ENCODE measurements at places on chromosomes 6 and 20.

DNA sequence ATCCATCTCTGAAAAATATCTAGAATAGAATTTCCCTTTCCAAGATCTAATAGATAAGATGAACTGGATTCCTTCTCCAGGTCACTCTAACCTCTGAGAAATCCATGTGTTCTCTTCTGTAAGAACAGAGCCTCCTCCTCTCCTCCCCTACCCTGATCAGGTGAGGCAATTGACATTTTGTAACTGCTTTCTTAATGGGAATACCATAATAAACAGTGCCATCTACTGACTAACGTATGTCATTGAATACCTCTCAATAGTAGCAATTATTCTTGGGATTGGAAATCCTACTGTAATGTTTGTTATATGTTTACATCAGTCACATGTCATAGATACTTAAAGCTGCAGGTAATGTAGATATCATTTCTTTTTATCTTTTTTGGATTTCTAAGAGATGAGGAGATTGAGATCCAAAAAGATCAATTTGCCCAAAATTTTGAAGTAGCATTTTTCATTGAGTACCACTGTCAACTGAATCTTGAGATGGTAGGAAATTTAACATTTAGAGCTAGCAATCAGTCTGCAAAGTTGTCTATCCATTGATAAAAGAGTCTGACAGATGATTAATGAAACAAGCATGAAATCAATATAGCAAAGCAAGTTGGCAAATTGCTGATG lies 365.8 kb upstream of the HSF2 start:
- no peak for DNase-seq

GRCh38 chr6:7899101-7899888 lies 11.3 kb downstream of the TXNDC5 start:
- DNase-seq: no peak

DNA sequence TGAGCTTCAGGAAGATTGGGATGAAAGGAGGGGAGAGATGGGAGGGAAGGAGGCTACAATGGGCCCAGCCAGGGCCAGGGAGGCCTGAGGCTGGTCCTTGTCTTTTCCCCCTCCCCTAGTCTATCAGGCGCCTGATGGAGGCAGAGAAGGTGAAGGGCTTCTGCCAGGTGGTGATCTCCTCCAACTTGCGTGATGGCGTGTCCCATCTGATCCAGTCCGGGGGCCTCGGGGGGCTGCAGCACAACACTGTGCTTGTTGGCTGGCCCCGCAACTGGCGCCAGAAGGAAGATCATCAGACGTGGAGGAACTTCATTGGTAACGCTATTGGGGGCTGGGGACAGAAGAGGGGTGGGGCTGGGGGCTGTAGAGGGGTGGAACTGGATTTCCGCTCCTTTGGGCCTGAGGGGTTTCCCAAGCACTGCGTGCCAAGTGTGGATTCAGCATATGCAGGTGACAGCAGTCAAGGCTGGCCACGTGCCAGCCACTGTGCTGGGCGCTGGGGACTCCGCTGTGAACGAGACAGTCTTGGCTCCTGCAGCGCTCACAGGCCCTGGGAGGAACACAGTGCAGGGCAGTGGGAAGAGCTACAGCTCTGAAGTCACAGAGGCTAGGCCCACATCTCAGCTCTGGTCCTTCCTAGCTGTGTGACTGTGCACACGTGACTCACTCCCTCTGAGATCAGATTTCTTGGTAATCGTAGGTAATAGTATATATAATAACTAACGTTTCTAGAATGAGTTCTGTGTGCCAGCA lies 22.7 kb downstream of the SLC12A5 start:
- DNase-seq: no peak

GRCh38 chr6:3822747-3823445 lies 26.3 kb upstream of the FAM50B start:
- DNase-seq: no peak

GRCh38 chr6:33029328-33030184 lies 20.2 kb upstream of the HLA-DOA start:
- DNase-seq: no peak

DNA sequence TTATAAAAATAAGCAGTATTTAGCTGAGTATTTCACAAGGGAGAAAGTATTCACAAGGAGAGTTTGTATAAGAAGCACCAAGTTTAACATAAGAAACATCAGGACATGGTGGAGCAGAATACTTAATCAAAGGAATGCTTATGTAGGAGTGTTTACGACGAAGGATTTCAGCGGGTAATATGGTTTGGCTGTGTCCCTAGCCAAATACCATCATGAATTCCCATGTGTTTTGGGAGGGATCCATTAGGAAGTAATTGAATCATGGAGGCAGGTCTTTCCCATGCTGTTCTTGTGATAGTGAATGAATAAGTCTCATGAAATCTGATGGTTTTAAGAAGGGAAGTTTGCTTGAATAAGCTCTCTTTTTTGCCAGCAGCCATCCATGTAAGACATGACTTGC lies 1099.1 kb upstream of the ADGRB3 start:
- DNase-seq: no peak

GRCh38 chr6:133392015-133392414 lies 150.9 kb downstream of the EYA4 start:
- no peak for DNase-seq

DNA sequence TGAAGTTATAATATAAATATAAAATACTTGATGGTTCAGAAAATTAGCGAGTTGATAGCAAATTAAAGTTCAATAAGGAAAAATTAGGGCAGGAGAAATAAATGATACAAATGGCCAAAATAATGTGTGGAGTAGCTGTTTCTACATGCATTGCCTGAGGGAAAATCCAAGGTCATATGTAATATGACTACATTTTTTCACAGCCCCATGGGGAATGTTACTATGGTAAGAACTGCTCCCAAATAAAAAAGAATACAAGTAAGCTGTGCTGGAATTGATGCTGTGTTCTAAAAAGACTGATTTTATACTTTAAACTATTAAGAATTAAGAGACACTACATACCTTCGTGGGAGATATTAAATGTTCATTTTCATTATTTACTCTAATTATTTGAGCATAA lies 34.1 kb downstream of the MEI4 start:
- DNase-seq: no peak

DNA sequence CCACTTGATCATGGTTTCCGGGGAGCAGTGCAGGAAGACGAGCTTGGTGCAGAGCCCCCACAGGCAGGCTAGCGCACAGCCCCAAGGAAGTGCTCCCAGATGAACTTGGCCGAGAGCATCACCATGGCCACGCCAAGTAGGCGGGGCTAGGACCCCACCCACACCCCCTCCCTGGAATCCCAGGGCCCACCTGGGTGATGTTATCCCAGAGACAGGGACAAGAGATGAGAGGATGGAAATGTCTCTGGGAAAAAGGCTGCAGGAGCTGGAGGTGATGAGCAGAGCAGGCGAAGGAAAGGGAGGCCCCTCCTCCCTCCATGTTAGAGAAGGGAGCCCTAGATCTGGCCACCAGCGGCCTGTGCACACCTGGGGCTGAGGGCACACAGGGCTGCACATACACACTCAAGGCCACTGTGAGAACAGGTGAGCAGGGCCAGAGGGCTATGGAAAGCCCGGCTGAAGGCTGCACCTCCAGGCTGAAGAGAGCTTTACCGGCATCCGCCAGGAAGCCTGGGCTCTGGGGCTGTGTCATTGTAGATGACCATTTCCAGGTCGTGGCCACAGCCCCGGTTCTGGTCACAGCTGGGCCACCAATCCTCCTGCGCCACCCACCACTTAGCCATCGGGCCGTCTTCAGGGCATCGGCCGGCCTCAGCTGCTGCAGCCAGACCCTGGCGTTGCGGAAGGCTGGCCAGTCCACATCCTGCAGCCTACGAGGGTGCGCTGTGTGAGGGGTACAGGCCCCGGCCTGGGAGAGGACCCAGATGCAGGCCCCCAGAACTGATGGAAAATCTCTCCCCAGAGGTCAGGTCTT lies 24.9 kb downstream of the NPEPL1 start:
- peak; percentile 10 for DNase-seq

DNA sequence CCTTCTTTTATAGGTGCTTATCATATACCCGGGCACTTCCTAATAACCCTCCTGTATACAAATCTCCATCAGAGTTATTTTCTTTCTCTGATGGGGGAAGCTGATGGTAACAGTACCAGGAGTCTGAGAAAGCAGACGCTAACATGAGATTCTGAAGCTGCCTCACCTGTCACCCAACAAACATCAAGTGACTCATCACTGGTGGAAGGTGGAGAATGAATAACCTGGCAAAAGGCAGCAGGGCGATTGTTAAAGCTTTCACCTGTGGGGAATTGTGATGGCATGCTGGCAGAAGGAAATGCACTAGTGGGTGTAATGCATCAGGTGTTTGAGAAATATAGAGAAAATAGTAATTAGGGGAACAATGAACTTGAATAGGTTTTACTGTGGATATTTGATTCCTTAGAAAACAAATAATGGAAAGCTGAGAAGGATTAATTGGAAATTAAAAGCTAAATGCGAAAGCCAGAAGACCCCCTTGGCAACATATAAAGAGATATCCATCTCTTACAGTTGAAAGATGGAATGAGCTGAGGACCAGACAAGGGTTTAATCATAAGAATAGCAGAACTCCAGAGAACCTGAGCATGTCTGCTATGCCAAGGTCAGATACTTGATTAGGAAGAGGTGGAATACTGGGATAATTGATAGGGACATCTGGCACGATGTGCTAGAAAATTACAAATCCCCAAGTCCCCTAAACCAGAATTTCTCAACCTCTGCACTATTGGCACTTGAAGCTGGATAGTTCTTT lies 517.1 kb downstream of the PKHD1 start:
- DNase-seq: no peak

DNA sequence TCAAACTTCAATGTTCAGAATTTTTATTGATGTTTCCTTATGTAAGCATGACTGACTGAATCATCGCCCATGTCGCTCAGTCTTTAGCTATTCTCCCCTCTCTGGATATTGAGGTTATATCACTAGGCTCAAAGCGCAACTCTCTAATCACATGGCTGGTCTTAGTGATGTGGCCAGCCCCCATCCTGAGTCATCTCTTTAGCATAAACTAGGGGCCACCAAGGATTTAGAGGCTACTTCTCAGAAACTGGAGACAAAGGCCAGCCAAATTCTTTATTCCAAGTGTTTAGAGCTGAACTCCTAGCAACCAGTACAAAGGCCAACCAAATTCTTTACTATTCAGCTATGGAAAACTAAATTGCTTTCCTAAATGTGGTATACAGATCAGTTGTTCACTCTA lies 61.4 kb downstream of the FAM135A start:
- no peak for DNase-seq

- DNase-seq: no peak
These were observed 4.2 kb downstream of the RFX6 start for GRCh38 chr6:116881236-116881635.

DNA sequence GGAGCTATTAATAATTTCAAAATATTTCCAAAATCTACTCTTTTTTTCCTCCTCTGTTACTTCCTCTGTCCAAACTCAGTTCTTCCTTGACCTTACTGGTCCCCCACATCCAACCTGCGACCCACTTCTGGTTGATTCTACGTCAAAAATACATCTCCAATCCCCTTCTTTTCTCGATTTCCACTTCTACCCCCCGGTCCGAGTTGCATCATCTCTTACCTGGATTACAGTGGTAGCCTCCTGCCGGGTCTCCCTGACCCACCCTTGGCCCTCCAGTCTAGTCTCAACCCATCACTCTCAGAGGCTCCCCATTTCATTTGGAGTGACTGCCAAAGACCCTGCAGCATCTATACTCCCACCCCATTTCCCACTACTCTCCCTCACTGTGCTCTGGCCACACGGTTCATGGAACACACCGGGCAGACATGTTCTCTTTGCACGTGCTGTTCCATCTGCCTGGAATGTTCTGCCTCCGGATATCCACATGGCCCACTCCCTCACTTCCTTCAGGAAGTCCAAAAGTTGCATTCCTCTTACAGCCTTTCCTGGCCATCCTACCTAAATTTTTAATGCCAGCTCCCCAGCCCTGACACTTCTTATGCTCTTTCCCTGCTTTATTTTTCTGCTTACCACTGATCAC lies 6.1 kb upstream of the CCND3 start:
- no peak for DNase-seq

DNA sequence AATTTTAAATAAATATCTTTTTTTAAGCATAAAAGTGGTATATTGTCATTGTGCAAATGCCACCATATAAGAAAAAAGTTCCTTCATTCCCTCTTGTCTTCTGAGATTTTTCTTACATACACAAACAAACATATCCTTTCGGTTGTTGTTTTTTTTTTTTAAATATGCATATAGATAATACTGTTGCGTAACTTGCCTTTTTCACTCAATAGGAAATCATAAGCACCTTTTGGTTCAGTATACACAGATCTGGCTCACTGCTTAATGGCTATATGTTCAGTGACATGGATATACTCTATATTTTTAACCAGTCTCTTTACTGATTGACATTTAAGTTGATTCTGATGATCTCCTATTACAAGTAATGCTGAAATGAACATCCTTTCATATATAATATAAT lies 40.1 kb downstream of the AKAP12 start:
- DNase-seq: no peak

DNA sequence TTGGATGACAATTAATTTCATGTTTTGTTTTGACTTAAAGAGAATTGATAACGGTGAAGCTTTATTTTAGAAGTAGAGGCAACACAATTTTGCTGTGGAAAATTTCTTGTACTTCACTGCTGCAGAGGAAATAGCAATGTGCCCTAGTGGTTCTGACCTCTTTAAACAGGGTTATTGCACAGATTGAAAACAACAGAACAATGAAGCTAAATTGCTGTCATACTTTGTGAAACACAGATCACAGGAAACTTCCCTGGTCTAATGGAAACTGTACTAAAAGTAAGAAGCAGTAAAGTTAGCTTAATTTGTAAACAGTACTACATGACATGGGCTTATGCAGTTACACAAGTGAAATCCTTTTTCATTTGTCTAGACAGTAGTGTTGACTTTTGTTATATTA lies 31.3 kb downstream of the OR2A4 start:
- no peak for DNase-seq

DNA sequence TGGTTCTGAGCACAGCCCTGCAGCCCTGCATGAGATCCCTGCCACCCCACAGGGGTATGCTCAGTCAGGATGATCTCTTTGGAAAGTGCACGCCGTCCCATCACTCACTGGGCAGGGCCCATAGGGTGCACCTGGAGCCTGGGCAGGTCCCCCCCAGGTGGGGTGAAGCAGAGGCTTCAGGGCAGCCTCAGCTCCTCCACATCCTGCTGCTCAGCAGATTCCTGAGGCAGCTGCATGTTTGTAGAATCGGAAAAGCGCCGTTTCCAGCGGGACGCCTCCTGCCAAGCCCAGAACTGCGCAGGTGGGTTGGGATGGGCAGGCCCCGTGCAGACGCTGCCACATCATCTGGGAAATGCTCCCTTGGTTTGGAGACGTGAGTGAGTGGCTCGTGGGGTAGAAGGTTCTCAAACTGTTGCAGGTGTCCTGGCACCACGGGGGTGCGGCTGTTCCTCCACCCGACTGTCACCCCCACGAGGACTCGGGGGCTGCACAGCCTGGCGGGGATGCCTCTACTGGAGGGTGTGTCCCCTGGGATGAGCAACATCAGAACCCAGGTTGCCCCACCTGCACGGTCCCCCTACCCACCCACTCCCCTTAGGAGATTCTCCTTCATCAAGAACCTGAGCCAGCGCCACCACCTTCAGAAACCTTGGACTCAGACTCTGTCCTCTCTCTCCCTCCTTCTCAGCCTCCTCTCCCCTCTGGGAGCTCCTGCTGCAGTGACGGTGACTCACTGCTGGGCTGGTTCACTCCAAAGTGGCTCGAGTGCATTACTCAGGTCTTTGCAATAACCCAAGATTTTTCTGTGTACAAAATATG lies 334.1 kb downstream of the TAF4 start:
- no peak for DNase-seq

Data from left ventricle myocardium inferior (tissue), 1 donor.